Stimulated activated CD8-positive, alpha-beta memory T cell treated with anti-CD3 and anti-CD28 coated beads, Interleukin-4, amount 100 ng/mL, for 24 hours (primary cell): ENCODE measurements at places on chromosomes 3 and 15.

GRCh38 chr3:101811875-101812274 is 32.9 kb downstream of the NXPE3 start:
- DNase-seq: no peak

DNA sequence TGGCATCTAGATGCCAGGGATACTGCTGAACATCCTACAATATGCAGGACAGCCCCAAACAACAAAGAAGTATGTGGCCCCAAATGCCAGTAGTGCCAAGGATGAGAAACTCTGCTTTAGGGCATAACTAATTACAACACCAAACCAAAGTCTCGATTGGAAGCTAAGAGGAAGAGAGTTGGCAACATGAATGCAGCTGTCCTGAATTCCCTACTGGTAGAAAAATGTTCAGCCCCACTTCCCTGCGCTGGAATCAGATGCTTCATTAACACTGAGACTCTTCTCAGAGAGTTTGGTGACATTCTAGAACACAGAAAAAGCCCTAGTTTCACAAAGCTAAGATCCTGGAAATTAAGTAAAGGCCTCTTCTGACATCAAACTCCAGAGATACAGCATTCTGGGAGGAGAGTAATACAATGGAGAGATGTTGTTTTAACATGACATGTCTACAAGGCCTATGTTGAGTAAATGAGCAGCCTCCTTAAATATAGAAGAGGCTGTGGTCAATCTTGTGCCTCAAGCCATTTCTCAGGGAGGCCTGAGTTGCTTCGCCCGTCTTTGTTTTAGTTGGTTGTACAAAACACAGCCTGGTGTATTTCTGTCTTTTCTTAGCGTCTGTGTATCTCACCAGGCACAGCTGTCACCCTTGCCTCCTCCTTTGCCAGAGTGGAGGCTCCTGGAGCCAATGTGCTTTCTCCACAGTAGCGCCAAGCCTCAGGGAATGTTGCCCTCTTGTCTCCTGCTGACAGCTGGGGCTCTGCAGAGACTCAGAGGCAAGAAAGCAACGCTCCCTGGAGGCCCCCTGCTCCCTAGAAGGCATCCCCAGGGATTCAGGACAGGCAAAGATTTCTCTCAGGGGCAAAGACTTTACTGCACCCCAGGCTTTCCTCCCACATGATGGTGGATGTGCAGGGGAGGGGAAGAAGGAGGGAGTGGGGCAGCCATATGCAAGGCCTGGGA is 25.1 kb upstream of the CTNNB1 start:
- no peak for DNase-seq

- no peak for DNase-seq
Measured at GRCh38 chr15:69098771-69099170, 61.7 kb upstream of the GLCE start.

DNA sequence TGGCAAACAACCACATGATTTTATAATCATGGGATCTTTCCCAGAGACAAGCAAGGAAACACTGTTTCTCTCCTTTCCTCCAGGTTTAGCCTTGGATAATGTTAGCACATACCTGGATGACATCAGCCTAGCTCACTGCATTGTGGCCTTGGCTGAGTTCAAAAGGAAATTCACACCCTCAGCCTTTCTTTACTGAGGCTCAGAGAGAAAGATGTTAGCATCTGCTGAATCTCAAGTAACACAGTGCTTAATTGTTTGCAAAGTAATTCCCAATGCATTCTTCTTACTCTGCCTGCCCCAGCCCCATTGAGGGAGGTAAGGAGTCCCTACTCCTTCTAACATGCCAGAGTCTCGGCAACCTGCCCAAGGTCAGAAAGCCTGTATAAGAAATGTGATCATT is 432.2 kb upstream of the LMCD1 start:
- DNase-seq: no peak

- no peak for DNase-seq
Measured at GRCh38 chr3:98744283-98744682, 18.9 kb upstream of the ST3GAL6 start.

DNA sequence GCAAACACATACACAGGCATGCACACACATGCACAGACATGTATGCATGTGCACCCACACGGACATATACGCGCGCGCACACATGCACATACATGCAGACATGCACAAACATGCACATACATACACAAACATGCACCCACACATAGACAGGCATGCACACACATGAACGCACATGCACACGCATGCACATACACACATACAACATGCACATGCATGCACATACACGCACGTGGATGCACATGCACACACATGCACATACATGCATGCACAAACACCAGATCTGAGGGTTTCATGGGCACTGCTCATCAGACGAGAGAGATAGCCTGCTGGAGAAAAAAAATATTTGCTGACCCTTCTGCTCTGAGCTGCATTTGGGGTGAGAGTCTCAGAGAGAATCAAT is 31.7 kb upstream of the NTRK3 start:
- DNase-seq: no peak

GRCh38 chr15:69393831-69394491 is 20.2 kb upstream of the KIF23 start:
- DNase-seq: no peak

DNA sequence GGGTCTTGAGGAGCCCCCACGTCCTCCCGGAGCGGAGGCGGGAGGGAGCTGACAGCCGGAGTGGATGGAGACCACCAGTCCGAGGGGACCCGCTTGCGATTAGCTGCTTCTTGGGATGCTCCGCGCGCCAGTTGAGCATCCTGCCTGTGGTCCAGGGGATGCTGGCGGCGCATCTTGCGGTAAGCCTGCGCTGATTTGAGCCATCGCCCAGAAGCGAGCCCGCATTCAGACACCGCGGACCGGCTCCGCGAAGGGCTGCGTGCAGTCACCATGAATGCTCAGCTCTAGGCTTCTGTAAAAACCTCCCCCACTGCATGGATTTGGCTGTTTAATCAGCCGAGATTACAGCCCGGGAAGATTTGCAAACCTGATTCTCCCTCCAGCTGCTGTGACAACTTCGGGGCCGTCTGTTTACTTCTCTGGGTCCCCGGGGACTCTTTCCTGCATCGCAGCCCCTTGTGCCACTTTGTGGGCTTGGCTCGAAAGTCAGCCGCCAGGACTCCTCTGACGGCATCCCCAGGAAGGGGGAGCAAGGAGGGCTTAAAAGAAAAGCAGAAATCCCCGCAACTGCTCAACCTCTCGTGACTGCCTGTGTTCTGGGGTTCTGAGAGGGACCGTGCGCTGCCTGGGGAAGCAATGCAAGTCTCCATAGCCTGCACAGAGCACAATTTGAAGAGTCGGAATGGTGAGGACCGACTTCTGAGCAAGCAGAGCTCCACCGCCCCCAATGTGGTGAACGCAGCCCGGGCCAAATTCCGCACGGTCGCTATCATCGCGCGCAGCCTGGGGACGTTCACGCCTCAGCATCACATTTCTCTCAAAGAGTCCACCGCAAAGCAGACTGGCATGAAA is 171.1 kb downstream of the KCNAB1 start:
- no peak for DNase-seq

- DNase-seq: peak; percentile 51
Measured at GRCh38 chr3:115814778-115815380, 191.6 kb downstream of the GAP43 start.

DNA sequence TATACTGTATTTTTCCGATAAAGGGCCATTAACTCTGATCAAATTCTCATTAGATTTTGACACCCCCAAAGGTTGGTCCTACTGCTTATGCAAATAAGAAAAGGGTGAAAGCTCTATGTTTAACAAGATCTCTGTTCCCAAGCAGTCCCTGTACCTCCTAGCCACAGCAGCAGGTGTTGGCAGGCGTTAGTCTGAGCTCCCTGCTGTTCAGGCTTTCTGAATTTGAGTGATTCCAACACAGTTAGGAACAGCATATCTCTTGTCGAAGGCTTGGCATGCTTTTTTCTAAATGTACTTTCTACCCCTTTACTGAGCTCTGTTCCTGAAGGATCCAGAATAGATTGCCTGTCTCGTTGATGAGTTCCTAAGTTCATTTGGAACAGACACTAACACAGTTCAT is 42.3 kb downstream of the MITF start:
- no peak for DNase-seq

DNA sequence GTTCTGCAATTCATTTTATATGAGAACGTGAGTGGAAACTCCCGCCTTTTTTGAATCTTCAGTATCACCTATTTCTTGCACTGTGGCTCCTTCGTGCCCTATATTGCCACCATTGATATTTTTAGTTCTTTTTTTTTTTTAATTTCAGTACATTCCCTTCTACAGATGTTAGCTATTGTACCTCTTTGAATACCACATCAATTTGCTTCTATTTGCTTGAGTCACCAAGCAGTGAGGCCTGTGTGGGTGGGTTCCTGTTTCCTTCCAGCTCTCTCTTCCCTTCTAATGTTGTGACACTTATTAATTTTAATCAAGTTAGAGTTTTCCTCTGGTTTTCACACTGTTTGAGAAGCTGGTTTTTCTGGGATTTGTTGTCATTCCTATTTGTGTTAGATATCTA is 8.7 kb downstream of the HACD2 start:
- no peak for DNase-seq

DNA sequence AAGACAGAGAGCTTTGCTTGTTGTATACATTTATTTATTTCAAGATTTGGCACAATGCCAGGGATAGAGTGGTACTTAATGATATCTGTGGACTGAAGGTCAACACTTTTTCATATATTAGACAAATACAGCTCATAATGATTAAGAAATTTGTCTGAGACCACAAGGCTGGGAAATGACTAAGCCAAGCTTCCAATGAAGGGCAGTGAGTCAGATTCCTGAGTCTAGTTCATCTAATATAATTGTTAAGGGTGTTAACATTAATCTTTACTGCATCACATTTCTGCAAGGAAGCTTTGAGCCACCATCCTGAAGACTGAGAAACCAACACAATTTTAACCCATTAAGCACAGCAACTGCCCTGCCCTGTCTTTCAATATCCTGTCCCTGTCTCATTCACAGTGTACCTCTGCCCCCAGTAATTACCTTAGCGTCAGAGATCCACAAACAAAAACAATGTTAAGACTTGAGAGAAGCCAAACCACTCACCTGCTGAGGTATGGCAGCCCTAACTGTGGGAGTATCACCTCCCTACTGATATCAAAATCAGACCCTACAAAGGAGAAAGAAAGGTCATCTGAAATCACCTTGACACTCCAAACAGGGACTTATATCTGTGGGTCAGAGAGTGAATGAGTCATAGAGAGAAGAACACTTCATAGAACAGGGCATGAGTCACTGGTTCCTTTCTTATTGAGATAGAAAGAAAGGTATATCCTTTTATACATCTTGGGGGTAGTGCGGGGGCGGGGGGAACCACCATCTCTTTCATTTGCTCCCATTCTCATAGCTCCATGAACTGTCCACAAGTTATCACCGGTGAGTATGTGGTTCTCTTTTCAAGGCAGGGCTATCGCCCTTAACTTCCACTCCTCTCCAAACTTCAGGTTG is 74.7 kb downstream of the MAGI1 start:
- DNase-seq: peak; percentile 9

DNA sequence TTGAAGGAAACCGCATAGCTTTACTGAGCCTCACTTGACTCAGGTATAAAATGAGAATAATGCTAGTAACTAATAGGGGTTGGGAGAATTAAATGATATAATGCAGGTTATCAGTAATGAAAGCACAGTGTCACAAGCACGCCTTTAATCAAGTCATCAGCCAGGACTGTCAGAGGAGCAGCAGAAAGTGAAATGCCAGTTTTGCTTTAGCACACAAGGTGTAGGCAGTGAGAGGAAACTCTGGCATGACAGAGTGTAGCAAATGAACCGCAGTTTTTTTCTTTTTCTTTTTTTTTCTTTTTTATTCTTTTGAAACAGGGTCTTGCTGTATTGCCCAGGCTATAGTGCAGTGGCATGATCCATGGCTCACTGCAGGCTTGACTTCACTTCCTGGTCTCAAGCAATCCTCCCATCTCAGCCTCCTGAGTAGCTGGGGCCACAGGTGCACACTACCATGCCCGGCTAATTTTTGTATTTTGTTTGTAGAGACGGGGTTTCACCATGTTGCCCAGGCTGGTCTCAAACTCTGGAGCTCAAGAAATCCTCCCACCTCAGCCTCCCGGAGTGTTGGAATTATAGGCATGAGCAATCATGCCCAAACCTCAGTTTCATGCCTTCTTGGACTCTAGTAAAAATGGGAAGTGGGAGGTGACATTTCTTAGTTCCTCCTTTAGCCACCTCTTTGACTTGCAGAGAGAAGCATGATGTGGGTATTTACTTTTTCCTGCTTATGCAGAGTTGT is 9.7 kb upstream of the SCAANT1 start:
- no peak for DNase-seq

GRCh38 chr15:59236394-59236793 is 29.8 kb downstream of the LDHAL6B start:
- no peak for DNase-seq

DNA sequence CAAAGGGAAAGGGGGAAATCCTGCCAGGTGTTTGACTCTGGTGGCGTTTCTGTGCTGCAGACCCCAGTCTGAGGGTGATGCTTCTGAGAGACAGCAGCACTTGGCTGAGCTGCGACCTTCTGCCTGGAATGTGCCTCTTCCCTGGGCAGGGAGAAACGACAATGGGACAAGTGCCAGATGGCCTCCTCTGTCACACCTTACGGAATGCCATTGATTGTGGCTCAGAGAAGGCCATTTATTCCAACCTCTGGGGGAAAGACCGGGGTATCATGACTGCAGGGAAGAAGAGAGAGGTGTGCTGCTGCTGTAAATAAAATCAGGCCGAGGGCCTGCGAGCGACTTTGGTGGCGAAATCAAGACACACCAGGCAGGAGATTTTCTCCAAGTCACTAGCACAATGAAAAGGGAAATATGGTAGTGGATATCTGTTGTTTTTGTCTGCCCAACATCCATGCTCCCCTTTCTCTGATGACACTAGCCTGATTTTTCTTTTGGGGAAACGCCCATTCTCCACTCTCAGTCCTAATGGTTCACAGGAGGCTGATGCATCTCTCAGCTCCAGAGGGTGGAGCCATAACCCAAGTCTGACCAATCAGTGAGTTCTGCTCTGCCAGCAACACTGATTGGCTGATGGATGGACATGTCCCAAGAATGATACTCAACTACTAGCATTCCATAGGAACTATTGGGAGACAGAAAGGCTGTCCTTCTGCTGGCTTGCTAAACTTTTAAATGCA is 336.1 kb downstream of the FOXP1 start:
- DNase-seq: no peak

GRCh38 chr3:72328755-72329277 is 519.4 kb downstream of the SHQ1 start:
- DNase-seq: no peak

GRCh38 chr3:34263101-34263621 is 464.7 kb downstream of the PDCD6IP start:
- no peak for DNase-seq

DNA sequence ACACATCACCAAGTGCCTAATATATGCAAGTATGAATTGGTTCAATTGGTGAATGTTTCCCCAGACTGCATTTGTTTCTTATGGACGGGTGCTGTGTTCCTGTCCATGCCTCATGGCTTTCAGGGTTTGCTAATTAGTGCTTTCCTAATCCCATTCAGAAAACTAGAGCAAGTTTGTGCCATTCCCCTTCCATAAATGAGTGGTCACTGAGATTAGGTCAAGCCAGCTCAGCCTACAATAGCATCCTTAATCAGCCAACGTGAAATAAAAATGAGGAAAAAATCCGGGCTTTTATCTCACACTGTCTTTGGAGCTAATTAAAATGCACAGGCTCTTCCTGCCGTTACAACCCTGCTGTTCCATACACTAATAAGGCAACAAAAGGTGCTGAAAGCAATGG is 788.8 kb downstream of the ROBO1 start:
- no peak for DNase-seq
